ENCODE measurements at places on chromosomes 6 and 20.

GRCh38 chr6:52245425-52245824 is 1.1 kb upstream of the IL17F start:
- no peak for DNase-seq

GRCh38 chr6:127148511-127148910 is 30.0 kb downstream of the RSPO3 start:
- peak; percentile 5 for DNase-seq

- DNase-seq, result no peak
These were observed 28.8 kb downstream of the RIOK1 start for GRCh38 chr6:7418238-7418905.

DNA sequence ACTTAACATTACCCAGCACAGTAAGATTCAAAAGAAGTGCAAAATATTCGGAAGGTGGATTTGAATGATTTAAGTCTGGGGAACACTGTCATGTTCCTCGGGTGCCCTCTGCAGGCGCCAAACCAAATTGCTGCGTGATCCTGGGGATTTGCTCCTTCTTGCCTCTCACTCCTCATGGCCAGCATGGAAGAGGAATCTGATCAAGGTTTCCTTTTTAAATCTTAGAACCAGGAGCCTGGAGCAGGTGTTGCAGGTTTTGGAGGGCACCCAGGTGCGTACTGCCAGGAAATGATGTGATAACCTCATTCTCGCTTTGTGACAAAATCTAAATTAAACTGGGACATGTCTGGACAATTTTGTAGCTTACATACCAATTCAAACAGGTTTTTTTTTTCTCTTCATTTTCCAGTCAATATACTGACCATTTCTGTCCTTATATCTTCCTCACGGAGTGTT is 8.1 kb upstream of the PFDN4 start:
- DNase-seq, result peak; percentile 73

- no peak for DNase-seq
These were observed 202.0 kb upstream of the RAB32 start for GRCh38 chr6:146341493-146342230.

DNA sequence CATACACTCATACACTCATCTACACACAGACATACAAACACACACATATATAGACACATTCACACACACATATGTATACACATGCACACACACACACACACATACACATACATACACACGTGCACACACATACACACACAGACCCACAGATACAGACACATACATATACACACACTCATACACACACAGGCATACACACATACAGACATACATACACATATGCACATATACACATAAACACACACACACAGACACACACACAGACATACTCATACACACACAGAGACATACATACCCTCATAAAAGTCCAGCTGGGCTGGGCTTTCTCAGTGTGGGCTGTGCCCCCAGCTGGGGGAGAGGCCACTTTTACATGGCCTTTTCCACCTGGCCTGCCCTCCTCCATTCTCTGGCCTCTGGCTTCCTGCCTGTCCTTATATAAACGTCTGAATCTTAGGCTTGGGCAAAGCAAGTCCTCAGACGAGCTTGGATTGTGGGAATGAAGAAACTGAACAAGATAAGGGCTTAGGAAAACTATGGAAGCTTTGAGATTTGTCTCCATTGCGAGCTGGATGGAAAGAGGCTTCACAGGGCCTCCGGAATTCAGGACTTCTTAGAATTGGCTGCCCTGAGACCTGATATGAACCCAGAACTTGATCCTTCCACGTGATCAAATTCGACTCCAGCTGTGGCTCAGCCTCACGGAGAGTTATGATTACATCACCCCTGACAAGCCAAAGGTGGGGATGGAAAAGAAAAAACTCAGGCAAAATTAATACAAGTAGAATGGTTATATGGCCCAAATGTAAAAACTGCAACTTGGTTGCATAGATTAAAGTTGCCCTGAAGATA is 22.5 kb upstream of the CST3 start:
- DNase-seq, result peak; percentile 62

- DNase-seq, result no peak
These were observed 39.5 kb upstream of the GATA5 start for GRCh38 chr20:62515280-62515679.

GRCh38 chr6:48151142-48151541 is 40.1 kb upstream of the PTCHD4 start:
- peak; percentile 82 for DNase-seq

- no peak for DNase-seq
These were observed 43.6 kb downstream of the CTCFL start for GRCh38 chr20:57481281-57481711.

DNA sequence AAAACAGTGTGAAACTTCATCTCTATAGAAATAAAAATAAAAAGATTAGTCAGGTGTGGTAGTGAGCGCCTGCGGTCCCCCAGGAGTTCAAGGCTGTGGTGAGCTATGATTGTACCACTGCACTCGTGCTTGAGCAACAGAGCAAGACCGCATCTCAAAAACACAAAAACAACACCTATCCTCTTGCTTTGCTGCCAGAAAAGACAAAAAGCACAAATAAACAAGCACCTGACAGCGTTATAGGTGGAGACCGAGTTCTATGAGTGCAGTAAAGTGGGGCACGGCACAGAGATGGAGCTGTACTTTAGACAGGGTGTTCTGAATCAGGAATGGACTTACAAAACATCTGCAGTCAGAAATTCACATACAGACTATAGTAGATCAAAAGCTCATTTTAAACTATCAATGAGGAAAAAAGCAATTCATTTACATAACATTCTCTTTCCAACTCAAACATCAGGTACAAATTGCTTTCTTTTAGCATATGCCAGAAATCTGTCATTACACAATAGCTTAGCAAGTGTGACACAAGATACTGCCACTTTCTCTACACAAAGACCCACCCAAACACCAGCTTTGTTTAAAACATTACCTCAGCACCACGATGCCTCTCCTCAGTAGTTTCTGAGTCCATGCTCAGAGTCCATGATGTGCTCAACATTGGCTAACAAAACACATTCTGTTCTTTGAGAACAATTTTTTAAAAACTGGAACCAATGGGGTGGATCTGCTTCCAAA is 10.1 kb downstream of the EZR start:
- no peak for DNase-seq

DNA sequence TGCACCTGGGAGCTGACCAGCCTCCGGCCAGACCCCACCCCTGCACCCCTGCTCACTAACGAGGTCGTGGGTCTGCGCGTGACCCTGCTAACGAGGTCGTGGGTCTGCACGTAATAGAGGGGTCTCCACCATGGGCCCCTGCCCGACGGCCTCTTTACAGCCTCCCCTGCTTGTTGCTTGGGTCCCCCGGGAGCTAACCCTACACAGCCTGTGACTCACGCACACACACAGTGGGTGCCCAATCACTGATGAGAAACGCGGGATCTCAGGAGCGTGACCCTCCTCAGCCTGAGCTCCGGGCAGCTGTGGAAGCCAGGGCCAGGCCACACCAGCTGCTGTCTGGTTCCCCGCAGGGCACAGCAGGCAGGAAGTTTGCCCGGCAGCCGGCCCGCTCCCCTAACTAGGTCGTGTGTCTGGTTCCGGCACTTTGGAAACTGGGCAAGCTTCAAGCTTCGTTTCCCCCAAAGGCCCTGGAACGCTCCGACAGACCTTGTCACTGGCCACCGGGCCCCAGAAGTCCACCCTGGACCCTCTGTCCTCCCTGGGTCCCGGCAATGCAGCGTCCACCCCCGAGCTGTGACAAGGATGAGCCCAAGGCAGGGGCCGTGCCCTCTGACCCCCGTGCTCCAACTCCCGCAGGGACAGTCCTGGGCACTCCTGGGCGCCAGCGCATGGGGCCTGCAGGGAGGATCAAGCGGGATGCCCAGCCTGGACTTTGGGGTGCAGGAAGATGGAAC is 767 bp downstream of the PTK6 start:
- DNase-seq, result peak; percentile 16

- peak; percentile 78 for DNase-seq
These were observed 5.6 kb upstream of the ADGRF1 start for GRCh38 chr6:47047479-47048407.
